Breast epithelium (tissue), 4 donors: ENCODE measurements at places on chromosomes 2 and 18.

DNA sequence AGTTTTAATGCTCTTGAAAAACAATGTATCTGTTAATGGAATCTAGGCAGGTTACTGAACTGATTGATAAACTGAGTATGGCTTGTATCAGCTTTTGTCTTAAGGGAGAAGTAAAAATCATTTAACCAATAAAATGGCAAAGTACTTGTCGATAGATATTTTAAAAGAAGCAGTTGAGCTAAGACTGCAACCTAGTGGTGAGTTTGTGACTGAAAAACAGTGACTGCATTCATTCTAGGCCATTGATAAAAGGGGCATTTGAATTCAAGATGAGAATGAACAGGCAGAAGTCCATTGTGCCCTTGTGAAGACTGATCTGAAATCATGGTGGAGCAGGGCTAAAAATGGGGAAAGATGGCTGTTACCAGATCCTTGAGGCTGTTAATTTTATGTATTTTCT is 59.4 kb upstream of the MSTN start:
- H3K27me3 ChIP-seq: no peaks in the 10 kb centered on the region
- DNase-seq: no peak
- H3K4me1 ChIP-seq: no peaks in the 10 kb centered on the region
- no peak overlapping the region for H3K27ac ChIP-seq

GRCh38 chr18:57910817-57911216 is 107.7 kb upstream of the ATP8B1 start:
- DNase-seq: no peak
- no peak overlapping the region for H3K27ac ChIP-seq
- H3K4me1 ChIP-seq: no peaks in the 10 kb centered on the region
- H3K36me3 ChIP-seq: no peaks in the 10 kb centered on the region

- DNase-seq: no peak
- no peaks in the 10 kb centered on the region for H3K4me1 ChIP-seq
- H3K4me3 ChIP-seq: no peak overlapping the region
- H3K27me3 ChIP-seq: no peaks in the 10 kb centered on the region
- no peaks in the 10 kb centered on the region for H3K36me3 ChIP-seq
These were observed 921.9 kb upstream of the CELF4 start for GRCh38 chr18:38487521-38487920.

DNA sequence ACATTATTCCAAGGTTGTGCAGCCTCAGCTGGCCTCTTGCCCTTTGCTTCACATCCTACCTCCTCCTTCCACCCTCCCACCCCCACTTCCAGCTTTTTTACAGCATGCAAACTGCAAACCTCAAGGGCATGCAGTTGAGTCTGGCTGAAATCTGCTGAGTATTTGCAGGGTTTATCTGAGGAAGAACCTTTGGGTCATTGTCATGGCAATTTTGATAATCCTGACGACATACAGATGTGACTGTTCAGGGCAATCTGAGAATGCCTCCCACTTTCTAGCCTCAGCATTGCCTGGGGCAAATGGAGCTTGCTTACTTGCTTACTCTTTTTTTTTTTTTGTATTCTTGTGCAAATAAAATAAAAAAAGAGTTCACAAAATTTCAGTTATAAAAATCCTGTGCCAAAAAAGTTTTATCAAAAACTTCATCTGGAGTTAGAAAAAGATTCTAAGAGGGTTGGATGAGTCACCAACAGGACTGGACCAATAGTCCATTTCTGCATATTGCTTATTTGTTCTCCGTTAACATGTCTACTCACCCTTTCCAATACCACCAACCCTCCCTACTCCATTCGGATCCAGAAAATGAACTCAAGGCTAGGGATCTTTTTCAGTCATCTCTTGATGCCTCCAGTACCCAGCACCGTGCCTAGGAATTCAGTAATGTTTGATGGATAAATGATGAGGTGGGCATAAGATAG is 23.6 kb upstream of the LHCGR start:
- H3K27ac ChIP-seq: no peak overlapping the region
- no peak for DNase-seq

DNA sequence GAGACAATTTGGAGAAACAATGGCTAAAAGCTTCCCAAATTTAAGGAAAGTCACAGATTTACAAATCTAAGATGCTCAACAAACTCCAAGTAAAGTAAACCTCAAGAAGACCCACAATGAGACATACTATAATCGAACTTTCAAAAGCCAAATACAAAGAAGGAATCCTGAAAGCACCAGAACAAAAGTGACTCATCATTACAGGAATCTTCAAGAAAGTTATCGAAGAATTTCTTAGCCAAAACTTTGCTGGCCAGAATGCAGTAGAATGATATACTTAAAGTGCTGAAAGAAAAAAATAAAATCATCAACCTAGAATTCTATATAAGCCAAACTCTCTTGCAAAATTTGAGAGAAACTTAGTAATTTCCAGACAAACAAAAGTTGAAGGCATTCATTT is 106.5 kb upstream of the TMEM200C start:
- no peaks in the 10 kb centered on the region for H3K27me3 ChIP-seq
- no peak overlapping the region for H3K27ac ChIP-seq
- no peak for DNase-seq
- H3K36me3 ChIP-seq: no peaks in the 10 kb centered on the region
- H3K4me1 ChIP-seq: no peaks in the 10 kb centered on the region

DNA sequence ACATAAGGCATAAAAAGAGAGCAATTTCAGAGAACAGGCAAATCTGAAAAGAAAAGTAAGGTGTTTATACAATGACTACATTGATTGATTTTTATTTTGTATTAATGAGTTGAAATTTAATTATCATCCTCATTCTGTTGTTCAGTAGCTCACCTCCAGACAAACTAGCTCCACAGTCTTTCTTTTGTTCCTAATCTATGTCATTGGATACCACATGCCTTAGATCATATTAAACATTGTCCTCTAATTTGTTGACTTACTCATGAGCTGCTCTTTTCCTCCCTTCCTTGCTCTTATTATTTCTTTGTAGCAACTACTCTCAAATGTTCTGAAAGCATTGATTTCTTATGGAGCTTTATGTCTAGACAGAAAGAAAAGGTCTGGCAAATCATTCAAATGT is 185.5 kb upstream of the ZSWIM2 start:
- H3K4me1 ChIP-seq: no peaks in the 10 kb centered on the region
- no peaks in the 10 kb centered on the region for H3K27me3 ChIP-seq
- H3K4me3 ChIP-seq: no peak overlapping the region
- H3K36me3 ChIP-seq: peaks cover 6% of the 10 kb centered on the region

GRCh38 chr2:36410681-36411080 is 55.1 kb downstream of the CRIM1 start:
- no peak overlapping the region for H3K4me3 ChIP-seq
- no peak overlapping the region for H3K27ac ChIP-seq
- H3K27me3 ChIP-seq: no peaks in the 10 kb centered on the region

DNA sequence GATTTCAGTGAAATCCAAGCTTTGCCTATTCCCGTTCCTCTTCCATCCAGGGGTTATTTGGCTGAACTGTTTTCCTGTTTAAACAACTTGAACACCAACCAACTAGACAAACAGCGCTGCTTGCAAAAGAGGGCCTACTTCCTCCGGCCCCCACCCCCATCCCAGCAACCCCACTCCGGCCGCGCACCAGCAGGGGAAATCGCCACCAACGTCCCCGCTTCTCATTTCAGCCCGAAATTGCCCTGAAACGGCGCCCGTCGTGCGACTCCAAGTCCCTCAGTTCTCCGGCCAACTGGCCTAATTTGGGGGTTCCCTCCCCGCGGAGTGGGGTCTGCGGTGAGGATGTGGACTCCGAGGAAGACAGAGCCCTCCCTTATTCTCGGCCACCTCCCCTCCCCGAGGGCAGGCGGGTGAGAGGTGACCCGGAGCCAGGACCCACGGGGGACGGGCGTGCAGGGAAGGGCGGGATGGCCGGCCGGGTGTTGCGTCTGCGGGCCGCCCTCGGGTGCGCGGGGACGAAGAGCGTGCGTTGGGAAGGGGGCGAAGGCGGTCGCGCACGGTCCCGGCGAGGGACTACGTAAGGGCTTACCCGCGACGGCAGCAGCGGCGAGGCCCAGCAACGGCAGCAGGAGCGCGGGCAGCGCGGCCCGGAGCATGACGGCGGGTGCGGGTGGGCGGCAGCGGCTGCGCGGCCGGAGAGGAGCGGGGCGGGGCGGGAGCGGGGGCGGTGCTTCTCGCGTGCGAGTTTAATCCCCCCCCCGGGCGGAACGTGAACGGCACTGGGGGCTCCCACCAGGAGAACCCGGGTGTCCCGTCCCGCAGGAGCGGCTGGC is at the start of gene CD302:
Gene CD302, minus strand, starts transcription at position 666 of the 833 bp plus-strand sequence. Its CDS starts 10 bp downstream, at position 656.
- peak; percentile 68 for DNase-seq
- no peaks in the 10 kb centered on the region for H3K27me3 ChIP-seq
- no peaks in the 10 kb centered on the region for H3K4me1 ChIP-seq
- H3K36me3 ChIP-seq: no peaks in the 10 kb centered on the region
- H3K27ac ChIP-seq: peak within 1 kb of the TSS; percentile 94

GRCh38 chr2:3413697-3414096 is 34.2 kb downstream of the TRAPPC12 start:
- H3K27me3 ChIP-seq: no peaks in the 10 kb centered on the region
- H3K36me3 ChIP-seq: peaks cover 9% of the 10 kb centered on the region
- no peaks in the 10 kb centered on the region for H3K4me1 ChIP-seq
- no peak overlapping the region for H3K27ac ChIP-seq
